ENCODE measurements at places on chromosomes 2 and 18. TPM values are rescaled to one million over a fixed set of nuclear protein-coding genes. Genes with fewer than 3 reads are reported as not detected.

The CHRNA1 gene
- total RNA-seq: not detected

The PLEK gene
- not detected for total RNA-seq

The HSPD1 gene
- total RNA-seq: 580 TPM

The DUSP2 gene
- total RNA-seq: 0.32 TPM

The GALM gene
- total RNA-seq: 16.3 TPM

The ANKRD30BL gene
- total RNA-seq: not detected

The LOXHD1 gene
- not detected for total RNA-seq

The MFSD6 gene
- 39.4 TPM for total RNA-seq

The SERPINB13 gene
- total RNA-seq: not detected

The AGBL5 gene
- 34.4 TPM for total RNA-seq

The EMILIN1 gene
- 0.43 TPM for total RNA-seq

The UGT1A5 gene
- not detected for total RNA-seq

The ALPP gene
- 20.3 TPM for total RNA-seq

The FHOD3 gene
- total RNA-seq: 2.6 TPM

The SULT1C2 gene
- total RNA-seq: 0.33 TPM

The DSG4 gene
- not detected for total RNA-seq

The TRIM43B gene
- not detected for total RNA-seq

The ZNF396 gene
- total RNA-seq: 0.75 TPM

The POMC gene
- not detected for total RNA-seq

The SERPINB12 gene
- not detected for total RNA-seq

The AOX1 gene
- total RNA-seq: 5.4 TPM

The B3GNT7 gene
- 3.0 TPM for total RNA-seq

The LRRTM4 gene
- total RNA-seq: not detected

The SCYGR4 gene
- not detected for total RNA-seq

The FBXO48 gene
- 0.60 TPM for total RNA-seq

The SOWAHC gene
- 9.2 TPM for total RNA-seq

The PKDCC gene
- 21.2 TPM for total RNA-seq

The MATN3 gene
- 15.5 TPM for total RNA-seq

The GPR75 gene
- 1.1 TPM for total RNA-seq

The UGT1A8 gene
- total RNA-seq: 0.06 TPM

The MEP1B gene
- 0.05 TPM for total RNA-seq

The CRYGA gene
- not detected for total RNA-seq

The AP1S3 gene
- 38.7 TPM for total RNA-seq

The NT5C1B gene
- total RNA-seq: not detected

The ASPRV1 gene
- total RNA-seq: 0.20 TPM

The POTEI gene
- total RNA-seq: not detected

The ESPNL gene
- 0.18 TPM for total RNA-seq

The CD8B gene
- total RNA-seq: not detected

The CD207 gene
- total RNA-seq: 0.07 TPM

The RGPD3 gene
- total RNA-seq: 0.16 TPM

The SKA1 gene
- 12.6 TPM for total RNA-seq

The TLX2 gene
- total RNA-seq: 0.31 TPM

The TIA1 gene
- 47.6 TPM for total RNA-seq

The MBOAT2 gene
- 84.1 TPM for total RNA-seq

The RGPD5 gene
- 8.8 TPM for total RNA-seq
